ENCODE measurements at places on chromosomes 3 and 15.
A peak's percentile ranks its signal among the peaks of the same experiment; 100 is the strongest.

GRCh38 chr3:30277494-30277893, 328.9 kb upstream of the TGFBR2 start:
- DNase-seq: no peak

DNA sequence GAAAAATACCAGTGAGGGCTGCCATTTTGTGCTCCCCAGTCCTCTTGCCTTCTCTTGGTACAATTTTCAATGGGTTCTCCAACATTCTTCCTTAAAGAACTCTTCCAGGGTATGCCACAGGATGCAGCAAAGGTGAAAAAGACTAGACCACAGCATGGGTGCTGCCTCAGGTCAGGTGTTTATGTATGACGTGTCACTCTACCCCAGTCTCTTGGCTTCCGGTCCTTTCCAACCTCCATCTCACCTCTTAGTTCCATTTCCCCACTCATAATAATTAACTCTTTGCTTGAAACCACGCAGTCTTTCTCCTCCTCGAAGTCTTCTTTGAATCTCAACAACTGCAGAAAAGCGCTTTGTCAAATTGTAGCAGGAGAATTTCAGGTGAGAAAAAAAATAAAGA, 104.7 kb upstream of the TBC1D5 start:
- no peak for DNase-seq

DNA sequence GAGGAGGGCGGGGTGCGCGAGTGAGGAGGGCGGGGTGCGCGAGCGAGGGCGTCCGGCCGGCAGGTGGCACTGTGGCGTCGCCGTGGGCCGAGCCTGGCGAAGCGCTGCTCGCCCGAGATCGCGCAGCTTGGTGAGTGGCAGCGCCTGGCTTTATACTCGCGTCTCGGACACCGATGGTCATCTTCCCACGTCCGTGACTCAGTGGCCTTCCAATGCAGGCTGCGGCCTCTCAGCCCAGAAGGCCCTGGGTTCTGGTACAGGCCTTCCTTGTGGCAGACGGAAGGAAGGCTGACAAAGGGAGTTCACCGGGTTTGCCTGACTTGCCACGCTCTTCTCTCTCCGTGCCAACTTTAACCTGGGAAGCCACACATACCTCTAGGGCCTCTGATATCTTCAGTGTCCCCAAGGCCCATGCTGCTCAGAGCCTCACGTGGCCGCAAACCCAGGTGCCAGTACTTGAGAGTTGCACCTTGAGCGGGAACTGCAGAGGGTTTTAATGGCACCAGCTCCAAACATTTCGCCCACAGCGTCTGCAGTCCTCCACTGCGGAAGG, 195.3 kb upstream of the LYSMD4 start:
- peak; percentile 81 for DNase-seq

DNA sequence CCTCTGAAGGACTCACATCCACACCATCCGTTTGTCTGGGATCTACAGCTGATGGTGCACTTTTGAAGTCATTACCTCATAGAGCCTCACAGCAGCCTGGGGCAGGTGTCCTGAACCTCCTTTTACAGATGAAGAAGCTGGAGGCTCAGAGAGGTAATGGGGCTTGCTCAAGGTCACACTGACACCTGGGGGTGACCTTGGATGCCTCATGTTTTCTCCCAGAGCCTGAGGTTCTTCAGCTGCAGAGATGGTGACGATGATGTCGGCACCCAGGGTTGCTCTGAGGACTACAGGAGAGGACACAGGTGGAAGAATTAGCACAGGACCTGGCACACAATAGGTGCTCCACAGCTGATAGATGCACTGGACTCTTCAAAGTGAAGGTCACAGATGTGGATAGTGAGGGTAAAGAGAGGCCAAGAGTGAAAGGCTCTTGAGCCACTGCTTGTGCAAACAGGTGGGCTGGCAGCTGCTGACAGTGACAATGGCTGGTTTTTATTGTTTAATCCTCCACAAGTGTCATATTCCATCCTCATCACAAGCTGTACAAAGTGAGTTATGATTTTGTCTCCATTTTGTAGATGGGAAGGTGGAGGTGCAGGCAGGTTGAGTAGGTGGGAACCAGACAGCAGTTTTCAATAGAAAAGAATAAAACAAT, 17.4 kb upstream of the ATP2B2 start:
- DNase-seq: no peak

GRCh38 chr3:39166134-39166710, 12.8 kb upstream of the CSRNP1 start:
- DNase-seq: no peak

DNA sequence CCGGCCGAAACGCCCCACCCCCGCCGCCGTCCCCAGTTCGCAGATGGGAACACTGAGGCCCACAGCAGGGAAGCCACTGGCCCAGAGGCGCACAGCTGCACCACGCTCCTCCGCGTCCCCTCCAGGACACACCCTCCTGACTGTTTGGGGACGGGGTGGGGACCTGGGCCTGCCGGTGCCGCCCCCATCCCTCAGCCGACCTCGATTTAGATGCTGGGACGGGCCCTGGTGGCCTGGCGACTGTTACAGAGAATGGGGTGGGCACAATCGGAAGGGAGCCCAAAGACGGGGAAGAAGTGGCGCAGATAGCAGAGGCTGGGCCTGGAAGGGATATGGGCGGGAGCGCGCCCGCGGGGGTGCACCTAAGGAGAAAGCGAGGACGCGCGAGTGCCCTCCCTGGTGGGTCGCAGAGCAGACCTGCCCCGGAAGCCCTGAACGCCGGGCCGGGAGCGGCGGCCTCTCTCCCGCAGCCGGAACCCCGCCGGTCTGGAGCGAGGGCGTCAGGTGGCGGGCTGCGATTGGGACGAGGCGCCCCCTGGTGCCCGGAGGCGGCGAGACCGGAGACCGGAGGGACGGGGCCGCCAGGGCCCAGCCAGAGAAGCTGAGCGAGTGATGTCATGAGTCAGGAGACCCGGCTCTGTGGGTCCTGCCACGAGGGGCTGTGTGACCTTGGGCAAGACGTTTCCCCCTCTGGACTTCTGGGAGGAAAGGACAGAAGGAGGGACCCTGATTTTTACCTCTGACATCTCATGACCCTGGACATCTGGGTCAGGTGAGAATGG, 78.4 kb downstream of the IQSEC1 start:
- peak; percentile 92 for DNase-seq

DNA sequence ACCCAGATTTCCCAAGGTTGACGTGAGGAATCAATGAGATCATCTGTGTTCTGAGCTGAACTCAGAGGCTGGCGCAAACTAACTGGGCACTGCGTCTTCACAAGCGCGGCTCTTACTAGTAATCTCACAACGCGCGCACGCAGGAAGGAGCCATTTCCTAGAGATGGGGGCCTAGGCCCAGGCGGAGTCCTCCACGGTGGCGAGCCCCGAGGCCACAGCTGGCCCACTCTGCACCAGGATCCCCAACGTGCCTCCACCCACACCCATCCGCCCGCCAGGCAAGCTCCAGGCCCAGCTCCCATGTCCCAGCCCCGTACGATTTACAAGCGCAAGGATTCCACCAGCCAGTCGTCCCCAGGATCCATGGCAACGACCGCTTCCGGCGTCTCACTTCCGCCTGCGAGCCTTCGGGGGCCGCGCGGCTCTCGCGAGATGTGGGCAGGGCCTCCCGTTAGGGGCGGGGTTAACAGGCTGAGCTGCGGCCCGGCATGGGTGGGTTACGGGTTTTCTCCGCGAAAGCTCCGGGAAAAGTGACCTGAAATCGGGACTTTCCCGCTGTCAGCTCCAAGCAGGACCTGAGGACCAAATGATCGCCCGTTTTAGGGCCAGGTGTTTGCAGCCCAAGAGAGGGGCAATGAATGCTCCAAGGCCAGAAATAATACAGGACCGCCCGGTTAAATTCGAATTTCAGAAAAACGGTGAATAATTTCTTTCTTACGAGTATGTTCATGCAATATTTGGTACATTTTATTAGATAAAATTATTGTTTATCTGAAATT, at the start of gene WDR73:
Gene WDR73 (minus strand): TSS at position 374 of the 779 bp plus-strand sequence. CDS start 9 bp downstream, at position 365.
- peak; percentile 98 for DNase-seq
